ENCODE measurements at places on chromosomes 5 and 9. TPM values are rescaled to one million over a fixed set of nuclear protein-coding genes. Genes with fewer than 3 reads are reported as not detected.

PAXX gene
- total RNA-seq = 36.1 TPM

DNA sequence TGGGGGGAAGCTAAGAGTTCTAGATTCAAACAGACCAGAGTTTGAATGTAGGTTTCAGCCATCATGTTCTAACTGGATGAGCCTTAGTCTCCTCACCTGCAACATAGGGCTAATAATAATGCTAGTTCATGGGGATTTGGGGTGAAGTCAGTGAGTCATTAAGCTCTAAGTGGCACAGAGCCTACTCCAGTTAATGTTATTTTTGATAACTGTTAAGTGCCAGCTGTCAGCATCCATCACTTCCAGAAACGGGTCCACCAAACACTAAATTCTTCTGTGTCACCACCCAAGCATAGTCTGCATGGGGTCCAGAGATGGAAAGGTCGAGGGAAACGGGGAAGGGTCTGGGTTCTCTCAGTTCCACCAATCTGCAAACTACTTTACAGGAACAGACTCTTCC is 1.8 kb upstream of the TSC1 start:
- DNase-seq = no peak

GRCh38 chr9:28073270-28073669 is 500.0 kb upstream of the C9orf72 start:
- DNase-seq = no peak

- DNase-seq = no peak
Measured at GRCh38 chr5:74833537-74834266, 32.5 kb downstream of the FAM169A start.

DNA sequence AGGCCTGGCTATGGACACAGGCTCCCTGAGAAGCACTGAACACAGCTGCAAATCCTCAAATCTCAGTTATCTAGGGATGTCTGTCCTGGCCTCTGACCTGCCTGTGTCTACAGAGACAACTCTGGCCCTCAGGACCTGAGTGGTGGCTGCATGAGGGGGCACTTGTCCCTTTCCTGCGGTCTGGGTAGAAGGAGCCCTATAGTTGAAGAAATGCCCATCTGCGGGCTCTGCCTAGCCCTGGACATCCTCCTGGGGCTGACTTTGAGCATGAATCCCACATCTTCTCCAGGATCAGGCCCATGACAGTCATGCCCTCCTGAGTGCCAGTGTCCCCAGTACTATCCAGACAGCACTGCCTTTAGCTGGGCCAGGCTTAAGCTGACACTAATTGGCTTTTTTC is 10.0 kb downstream of the DNAJB5 start:
- DNase-seq = no peak

NR6A1 gene
- 4.4 TPM for total RNA-seq

- peak; percentile 16 for DNase-seq
Measured at GRCh38 chr9:138066049-138066448, 188.5 kb downstream of the CACNA1B start.

DNA sequence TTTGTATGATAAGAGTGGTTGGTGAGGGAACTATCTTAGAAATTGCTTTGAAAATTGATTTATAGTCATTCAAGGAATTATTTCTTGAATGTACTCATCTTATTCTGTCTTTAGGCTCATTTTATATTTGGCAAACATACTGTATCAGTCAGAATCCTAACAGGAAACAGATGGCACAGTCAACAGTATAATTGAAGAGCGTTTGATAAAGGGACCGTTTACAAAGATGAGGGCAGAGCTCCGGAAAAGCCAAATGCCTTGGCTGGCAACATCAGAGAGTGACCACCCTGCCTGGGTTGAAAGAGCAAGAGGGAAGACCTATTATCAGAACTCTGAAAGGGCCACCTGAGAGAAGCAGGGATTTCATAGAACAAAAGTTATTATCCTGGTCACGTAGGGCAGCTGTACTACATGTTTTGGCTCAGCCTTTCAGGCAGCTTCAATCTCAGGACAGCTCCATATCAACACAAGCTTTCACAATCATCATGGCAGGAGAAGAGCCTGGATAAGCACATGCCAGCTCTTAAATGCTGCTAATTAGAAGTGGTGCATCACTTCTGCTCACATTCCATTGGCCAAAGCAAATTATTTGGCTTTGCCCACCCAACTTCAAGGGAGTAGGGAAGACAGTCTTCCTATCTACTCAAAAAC is 47.2 kb upstream of the ARL15 start:
- DNase-seq = no peak

DNA sequence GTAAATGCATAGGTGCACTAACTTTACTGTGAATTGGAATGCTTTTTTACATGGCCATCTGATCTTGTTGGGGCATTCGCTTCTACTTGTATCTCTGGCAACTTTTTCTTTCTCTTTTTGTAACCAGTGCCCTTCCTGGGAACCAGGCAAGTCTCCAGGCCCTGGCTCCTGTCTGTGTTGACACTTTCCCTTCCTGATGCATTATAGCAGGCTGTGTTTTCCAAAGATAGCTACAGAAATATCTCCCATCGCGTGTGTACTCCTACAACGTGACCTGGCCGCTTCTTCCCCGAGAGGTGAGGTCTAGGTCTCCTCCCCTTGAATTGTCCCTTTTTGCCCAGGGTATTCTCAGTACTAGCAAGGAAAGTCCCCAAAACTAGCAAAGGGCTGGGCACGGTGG is 81.1 kb upstream of the SPIN1 start:
- DNase-seq = no peak

DNA sequence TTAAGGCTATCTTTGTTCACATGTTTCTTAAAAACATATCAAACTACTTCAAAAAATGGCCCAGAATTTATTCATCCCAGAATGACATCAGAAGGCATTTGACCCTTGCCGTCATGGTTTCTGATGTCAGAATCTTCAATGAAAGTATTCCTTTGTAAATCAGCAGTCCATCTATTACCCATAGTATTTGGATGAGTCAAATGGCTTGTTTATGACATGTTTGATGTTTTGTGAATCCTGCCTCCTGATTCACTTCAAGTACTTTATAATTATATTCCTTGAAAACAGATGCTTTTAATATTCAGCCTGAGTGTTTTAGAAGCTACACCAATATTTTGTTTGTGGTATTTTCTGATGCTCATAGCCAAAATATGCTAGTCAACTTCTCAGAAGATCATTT is 200.8 kb upstream of the MEF2C start:
- no peak for DNase-seq

TAF1L gene
- total RNA-seq = not detected

GRCh38 chr9:137215196-137215986 is 6.6 kb downstream of the RNF208 start:
- DNase-seq = no peak

- DNase-seq = no peak
Measured at GRCh38 chr5:162487528-162488525, 420.3 kb downstream of the GABRG2 start.
